ENCODE measurements at places on chromosomes 16 and 17. TPM values are rescaled to one million over a fixed set of nuclear protein-coding genes. Genes with fewer than 3 reads are reported as not detected.

GRCh38 chr17:3897731-3898130 is 4.9 kb upstream of the CAMKK1 start:
- DNase-seq, result no peak

DNA sequence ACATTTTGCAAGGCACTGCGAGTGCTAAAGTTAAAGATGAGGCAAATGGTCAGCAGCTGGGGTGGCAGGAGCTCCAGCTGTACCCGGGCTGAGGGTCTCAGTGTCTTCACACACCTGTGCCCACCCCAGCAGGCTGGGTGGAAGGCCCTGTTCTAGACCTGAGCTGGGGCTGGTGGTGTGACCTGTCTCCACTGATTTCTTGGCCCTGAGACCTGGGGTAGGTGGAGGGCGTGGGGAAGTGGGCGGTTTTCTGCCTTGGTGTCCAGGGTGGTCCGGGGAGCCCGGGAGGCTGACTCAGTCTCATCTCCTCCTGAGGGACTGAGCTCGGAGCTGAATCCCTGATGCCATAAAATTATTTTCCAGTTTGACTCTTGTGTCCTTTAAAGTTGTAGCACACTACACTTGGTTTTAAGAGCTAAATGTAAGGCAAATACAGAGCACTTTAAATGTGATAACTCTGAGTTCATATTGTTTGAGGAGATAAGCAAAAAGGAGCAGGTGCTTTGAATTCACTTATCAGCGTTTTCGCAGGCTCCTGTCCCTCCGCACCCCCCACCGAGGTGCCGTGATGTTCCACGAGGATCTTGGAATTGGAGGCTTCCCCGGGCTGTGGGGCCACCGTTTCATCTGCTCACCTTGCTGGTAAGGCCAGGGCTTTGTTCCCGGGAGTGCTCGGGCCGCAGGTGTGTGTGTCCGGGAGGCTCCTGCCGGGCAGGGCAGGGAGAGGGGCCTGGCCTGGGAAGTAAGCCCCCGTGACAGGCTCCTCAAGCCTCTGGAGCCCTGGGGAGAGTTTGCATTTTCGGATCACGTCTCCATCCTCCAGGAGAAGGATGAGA is 117.0 kb downstream of the AATF start:
- no peak for DNase-seq

The PTGES3L gene
- polyA plus RNA-seq, result 1.9 TPM

DNA sequence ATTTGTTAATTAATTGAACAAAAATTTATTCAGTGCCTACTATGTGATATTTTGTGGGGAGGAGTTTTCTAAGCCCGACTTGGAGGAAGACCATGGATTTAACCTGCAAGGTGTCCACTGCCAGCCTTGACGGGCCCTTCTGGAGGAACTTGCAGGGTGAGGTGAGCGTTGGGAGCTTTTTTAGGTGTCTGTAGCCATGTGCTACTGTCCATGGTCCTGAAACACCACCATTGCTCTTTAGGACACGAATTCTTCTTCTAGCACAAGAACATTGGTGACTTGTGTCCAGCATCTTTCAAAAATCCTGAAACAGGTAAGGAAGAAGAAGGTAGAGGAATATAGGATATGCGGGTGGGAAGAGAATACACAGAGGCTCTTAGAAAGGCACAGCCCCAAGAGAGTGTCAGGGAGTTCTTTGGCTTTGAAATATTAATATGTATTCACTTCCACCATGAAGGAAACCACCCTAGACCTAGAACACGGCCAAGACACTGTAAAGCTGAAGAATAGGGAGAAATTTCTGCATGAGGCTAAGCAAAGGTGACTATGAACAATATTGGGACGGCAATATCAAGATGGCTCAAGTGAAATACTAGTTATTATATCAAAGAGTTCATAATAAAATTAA is 27.9 kb upstream of the OR4D1 start:
- DNase-seq, result peak; percentile 61

- no peak for DNase-seq
Observed at GRCh38 chr16:21166561-21166961, 8.1 kb downstream of the LDAF1 start.

- DNase-seq, result no peak
Observed at GRCh38 chr16:324451-325334, 27.8 kb downstream of the AXIN1 start.

GRCh38 chr16:48052731-48053417 is 102.9 kb downstream of the ABCC12 start:
- no peak for DNase-seq

- no peak for DNase-seq
Observed at GRCh38 chr16:71635632-71636031, 9.6 kb downstream of the MARVELD3 start.

The CD300H gene
- not detected for polyA plus RNA-seq

- DNase-seq, result no peak
Observed at GRCh38 chr16:83929811-83930555, 23.1 kb upstream of the OSGIN1 start.
